Activated T-cell treated with anti-CD3 and anti-CD28 coated beads, Interleukin-2, amount 50 U/mL, for 48 hours (primary cell): ENCODE measurements at places on chromosomes 6 and 20.
A peak's percentile ranks its signal among the peaks of the same experiment; 100 is the strongest.

DNA sequence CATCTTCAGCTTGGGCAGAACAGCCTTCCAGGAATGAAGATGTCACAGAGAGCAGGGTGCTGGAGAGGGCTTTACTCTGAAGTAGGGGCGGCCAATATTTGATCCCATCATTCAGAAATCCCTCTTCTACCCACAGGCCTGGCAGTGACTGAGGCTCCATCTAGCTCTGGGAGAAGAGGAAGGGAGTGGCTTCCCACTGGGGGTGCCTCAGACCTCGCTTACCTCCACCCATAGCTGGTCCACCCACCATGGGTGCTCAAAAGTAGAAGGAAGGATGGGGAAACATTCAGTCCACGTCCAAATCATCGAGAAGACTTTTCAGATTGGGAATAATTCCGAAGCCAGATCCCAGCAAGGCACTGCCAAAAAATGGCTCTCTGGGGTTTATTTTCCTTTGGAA, 11.8 kb upstream of the THBD start:
- DNase-seq: no peak

DNA sequence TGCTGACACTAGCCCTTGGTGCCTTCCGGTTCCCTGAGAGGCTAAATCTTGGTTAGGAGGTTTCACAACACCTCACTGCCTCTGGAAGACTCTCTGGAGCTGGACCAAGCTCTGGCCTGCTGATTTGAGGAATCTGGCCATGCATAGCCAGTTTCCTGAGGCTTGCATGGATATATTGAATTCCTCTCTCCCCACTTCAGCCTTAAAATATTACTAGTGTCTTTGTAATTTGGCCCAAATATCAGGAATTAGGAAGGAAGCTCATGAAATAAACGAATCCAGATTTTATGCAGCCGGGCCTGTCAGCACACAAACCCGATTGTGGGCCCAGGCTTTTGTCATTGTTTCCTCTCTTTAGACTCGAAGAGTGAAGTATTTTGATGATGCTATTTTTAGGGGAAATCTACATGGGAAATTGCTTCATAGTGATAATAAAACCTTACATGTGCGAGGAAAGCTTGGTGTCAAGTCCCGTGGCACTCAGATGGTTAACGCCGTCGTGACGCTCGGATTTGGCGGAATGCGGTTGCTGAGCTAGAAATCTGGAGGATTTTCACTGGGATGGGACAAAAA, 144.4 kb downstream of the PHACTR3 start:
- DNase-seq: no peak

GRCh38 chr20:55439070-55439469, 566.2 kb downstream of the CBLN4 start:
- no peak for DNase-seq

DNA sequence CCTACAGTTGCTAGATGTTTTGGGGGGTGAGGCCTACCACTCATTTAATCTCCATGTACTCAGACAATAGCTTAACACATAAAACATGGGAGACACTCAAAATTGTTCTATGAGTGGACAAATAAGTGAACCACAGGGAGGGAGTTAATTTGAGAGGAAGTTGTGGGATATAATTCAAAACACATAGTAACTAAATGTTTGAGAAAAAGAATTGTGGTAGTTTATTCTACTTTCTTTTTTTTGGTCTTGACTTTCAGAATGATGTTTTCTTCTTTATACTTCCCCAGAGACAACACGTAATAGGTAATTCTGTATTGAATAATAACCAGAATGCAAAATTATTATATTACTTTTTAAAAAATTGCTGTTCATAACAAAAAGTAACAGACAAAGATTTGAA, 453.8 kb downstream of the RFPL4B start:
- no peak for DNase-seq

DNA sequence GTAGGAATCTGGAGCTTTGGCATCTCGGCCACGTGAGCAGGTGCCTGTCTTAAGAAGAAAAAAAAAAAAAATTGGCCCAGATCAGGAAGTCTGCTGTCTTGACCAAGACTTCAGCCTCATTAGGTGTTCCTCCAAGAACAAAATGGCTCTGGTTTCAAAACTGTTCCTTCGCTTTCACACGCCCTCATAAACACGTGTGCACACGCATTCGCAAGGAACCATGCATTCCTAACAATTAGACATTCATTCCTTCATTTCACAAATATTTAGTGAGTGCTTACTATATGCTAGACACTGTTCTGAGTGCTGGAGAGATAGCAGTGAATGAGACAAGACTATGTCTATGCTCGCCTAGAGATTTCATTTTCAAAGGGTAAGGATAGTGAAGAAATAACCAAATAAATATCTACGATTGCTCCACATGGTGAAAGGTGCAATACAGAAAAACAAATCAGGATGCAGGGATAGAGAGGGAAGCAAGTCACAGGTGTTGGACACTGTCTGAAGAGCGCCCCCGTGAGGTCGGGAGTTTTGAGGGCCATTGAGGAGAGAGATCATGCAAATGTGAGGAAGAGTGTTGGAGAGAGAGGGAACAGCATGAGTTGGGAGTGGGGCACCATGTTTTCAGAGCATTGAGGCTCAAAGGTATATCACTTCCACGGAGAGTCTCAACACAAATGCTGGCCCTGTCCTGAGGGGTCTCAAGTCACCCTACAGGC, 53.3 kb downstream of the CCDC170 start:
- no peak for DNase-seq

- DNase-seq: peak; percentile 80
Measured at GRCh38 chr20:49484180-49485140, 2.0 kb upstream of the KCNB1 start.

DNA sequence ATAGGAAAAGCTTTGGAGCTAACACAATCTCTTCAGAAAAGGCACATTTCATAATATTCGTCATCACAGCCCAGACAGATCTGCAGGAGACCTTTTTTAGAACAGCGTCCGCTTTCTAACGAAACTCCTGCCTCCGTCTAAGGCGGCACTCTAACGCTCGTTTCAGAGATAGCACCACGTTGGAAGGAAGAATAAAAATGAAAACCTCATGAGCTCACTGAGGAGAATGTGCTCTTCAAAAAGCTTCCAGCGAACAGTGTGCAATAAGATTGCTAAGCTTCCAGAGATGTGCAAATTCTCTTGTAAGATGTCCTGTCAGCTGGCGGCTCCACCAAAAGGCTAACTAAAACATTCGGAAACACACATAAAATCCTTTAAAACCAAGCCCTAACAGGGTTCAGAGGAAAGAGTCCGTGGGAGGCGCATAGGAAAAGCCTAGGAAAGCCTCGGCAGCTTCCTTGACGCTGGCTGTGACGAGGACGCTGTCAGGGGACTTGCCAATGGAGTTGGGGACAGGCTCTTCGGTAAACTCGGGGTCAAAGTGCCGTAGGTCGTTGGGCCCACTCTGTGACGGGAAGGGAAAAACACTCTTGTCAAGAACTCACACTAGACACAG, 117.6 kb upstream of the SLC2A12 start:
- DNase-seq: no peak

GRCh38 chr6:39577446-39578165, 147.6 kb downstream of the KIF6 start:
- DNase-seq: no peak

GRCh38 chr6:150452428-150453243, 83.8 kb downstream of the IYD start:
- DNase-seq: no peak
